Activated T-cell treated with anti-CD3 and anti-CD28 coated beads for 48 hours (primary cell): ENCODE measurements at places on chromosomes 1 and 21.

- DNase-seq = peak; percentile 51
These were observed 19.2 kb upstream of the PEF1 start for GRCh38 chr1:31663622-31664452.

DNA sequence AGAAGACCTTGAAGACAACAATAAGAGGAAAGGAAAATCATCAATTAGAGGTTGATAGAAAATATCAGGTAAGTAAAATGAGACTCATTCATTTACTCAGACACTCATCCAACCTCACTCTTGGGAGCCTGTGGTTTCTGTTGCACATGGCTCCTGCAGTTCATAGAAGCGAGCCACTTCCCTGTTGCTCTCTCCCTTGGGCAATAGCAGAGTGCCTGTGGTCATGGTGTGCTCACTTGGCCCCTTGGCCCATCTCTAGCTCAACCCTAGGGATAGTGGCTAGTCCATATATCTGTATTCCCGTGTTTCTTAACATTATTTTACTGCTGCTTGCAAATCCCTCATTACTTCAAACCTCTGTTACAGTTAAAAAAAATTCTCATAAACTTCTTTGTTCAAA is 368.6 kb downstream of the PTPRC start:
- DNase-seq = no peak

DNA sequence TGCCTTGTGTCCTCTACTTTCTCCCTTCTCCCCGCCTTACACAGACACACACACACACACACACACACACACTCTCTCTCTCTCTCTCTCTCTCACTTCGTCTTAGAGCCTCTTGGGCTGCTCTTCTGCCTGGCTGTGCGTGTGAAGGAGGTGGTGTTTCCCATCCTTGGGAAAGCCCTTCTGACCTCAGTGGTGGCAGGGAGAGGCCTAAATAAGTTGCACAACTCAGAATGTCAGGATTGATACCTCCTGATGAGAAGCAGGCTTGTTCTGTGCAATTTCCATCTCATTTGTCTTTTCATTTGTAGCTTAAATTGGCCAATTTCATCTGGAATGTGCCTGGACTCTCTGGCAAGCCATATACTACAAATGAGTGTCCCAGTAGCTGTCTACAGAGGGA is 25.0 kb downstream of the LRRN2 start:
- no peak for DNase-seq

- DNase-seq = no peak
These were observed 167.4 kb upstream of the COL11A1 start for GRCh38 chr1:103275725-103276124.
